ENCODE measurements at places on chromosomes 3 and 15. TPM values are rescaled to one million over a fixed set of nuclear protein-coding genes. Genes with fewer than 3 reads are reported as not detected.

GRCh38 chr3:108509263-108509662 lies 1.1 kb downstream of the MYH15 start:
- DNase-seq = no peak

- DNase-seq = no peak
Observed at GRCh38 chr3:58622436-58622835, 44.1 kb downstream of the FAM3D start.

DNA sequence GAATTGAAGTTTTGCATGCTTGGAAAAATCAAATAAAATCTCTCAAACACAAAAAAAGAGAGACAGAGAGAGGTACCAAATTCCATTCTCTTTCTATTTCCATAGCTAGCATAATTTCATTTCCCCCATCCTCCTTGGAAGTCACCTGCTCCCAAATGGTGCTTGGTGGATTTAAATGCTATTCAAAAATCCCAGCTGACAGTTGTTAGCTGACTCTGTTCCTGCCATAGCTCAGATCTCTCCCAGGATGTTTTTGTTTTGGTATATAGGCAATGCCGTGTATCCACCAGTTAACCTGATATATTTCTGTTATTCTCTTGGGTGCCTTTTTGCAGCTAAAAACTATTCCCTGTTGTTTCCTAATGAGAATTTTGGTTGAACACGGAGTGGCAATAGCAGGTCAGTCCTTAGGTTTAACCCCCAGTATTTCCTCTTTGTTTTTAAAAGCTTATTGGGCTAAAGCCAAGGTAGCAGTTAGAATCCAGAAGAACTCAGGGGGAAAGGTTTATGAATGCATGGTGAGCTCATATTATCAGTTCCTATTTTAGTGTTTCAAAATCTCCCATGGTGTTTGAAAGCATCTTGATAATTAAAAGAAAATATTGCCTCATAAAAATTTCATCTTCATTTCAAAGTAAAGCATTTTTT lies 240.0 kb upstream of the GBE1 start:
- DNase-seq = no peak

- DNase-seq = no peak
Observed at GRCh38 chr3:55902221-55902900, 415.3 kb upstream of the WNT5A start.

- no peak for DNase-seq
Observed at GRCh38 chr15:68816158-68816557, 4.5 kb downstream of the ANP32A start.

- no peak for DNase-seq
Observed at GRCh38 chr3:61884794-61885193, 323.4 kb downstream of the PTPRG start.

DNA sequence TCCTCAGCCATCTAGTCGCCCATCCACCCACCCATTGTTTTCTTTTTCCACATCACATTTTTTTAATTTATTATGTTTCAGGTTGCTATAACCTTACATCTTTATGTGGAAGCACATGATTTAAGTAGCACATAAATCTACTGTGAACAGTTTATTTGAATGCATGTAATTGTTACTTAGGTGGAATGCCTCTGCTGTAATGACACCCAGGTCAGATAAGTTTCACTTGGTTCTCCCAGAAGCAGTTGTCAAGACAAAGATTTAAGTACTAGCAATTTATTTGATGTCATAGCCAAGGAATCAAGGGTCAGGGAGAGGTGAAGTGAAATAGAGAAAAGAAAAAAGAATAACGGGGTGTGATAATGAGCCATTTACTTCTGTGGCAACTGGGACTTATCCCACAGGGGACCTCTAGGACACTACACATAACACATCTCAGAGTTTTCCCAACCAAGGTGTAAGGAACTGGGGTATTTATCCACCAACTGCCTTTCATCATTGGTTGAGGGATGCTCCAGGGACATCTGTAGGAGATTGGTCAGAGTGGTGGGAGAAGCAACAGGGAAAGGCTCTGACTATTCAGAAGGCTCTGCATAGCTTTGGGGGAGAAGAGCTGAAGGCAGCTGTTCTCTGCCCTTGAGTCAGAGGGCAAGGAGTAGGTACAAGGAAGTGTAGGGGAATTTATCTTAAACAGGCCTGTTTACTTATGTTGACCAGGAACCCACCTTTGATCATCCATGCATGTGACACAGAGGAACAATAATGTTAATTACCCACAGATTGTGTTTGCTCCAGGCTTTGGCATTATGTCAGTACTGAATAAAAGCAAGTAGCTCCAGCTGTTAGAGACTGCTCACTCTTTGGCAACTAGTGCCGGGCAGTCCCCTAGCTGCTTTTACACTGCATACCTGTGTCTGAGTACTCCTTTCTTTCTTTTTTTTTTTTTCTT lies 94.8 kb downstream of the CD200R1L start:
- no peak for DNase-seq

DNA sequence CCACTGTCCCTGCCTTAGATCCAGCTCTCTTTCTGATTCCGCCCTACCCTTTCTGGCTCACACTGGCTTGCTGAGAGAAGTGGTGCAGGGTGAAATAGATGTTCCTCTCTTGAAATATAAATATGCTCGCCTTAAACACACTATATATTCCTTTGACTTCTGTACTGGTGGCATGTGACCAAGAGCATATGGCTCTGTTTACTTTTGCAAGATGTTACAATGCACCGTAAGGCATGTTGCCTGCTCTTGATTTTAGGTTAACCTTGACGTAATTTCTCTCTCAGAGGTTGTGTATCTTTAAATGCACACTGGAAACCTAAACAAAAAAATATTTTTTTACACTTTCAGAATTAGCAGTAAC lies 749 bp downstream of the RSRC1 start:
- no peak for DNase-seq

GRCh38 chr3:160829486-160830009 lies 73.5 kb downstream of the PPM1L start:
- no peak for DNase-seq

GRCh38 chr3:106421909-106422308 lies 553.1 kb upstream of the CBLB start:
- no peak for DNase-seq

GRCh38 chr3:107661447-107662123 lies 138.8 kb downstream of the BBX start:
- no peak for DNase-seq

DNA sequence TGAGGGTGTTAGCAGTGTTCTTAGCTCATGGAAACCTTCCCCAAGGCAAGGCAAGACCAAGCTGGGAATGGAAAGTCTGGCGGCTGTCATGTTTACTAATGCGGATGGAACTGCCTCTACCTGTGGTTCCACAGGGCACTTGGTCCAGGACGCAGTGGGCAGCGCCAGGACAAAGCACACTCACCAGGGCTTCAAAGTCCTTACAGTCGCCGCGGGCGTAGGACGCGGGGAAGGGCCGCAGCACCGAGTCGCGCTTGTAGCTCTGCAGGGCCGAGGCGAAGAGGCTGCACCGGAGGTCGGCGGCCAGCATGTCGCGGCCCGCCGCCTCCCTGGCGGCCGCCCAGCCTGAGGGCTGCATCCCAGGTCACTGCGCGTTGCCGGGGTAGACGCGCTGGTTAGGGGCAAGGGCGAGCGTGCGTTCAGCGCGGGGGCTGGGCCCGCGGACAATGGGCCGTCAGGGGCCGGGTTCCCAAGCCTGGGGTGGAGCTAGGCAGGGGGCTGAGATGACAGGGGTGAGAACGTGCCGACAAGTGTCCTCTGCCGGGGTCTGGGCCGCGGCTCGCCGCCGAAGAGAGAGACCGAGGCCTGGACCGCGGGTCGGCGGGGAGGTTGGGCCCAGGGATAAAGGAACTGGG lies 497 bp downstream of the PARP16 start:
- no peak for DNase-seq

GRCh38 chr3:179726075-179726699 lies 73.3 kb downstream of the USP13 start:
- DNase-seq = no peak

- no peak for DNase-seq
Observed at GRCh38 chr3:175018946-175019727, 160.0 kb downstream of the NAALADL2 start.

GRCh38 chr3:134772591-134772990 lies 22.5 kb upstream of the EPHB1 start:
- no peak for DNase-seq

DNA sequence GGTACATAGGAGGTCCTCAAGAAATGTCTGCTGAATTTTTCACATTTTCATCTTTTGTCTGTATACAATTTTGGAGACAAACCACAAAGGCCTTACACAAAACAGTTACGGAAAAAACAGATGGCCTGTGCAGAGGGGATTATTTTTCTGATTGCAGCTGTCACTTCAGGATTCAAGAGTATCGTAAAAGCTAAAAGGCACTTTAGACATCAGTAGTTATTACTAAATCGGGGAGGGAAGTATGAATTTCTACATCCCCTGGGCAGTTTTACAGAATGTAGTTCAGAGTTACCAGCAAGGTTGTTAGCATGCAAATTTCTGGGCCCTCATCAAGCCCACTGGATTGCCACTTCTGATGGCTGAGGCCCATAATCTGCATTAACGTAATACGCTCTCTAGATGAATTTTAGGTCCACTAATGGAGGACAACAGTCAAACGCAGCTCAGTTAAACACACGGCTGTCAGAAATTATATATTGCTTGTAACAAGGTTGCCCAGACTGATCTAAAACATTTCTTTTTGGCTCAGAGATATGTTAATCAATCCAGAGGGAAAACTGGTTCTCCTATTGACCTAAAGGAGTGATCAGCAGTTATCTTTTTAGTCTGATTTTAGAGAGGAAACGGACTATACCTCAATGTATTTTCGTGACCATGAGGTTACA lies 1.1 kb downstream of the RIOX2 start:
- no peak for DNase-seq

DNA sequence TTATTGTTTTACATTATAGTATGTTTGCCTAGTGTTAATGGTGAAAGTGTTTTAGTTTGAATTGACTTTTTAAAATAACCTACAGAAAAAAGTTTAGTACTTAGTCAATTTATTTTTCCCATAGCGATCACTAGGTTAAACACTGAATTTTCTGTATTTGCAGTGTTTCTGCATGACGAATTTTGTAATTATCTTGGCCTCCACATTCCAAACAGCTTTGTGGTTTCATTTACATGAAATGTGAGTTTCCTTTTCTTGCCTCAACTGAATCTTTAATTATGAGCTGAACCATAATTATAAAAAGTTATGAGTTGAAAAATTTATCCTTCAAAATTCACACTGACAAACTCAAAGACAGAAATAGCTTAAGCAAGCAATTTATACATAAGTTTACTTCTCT lies 235.5 kb downstream of the CTNNB1 start:
- DNase-seq = no peak

DNA sequence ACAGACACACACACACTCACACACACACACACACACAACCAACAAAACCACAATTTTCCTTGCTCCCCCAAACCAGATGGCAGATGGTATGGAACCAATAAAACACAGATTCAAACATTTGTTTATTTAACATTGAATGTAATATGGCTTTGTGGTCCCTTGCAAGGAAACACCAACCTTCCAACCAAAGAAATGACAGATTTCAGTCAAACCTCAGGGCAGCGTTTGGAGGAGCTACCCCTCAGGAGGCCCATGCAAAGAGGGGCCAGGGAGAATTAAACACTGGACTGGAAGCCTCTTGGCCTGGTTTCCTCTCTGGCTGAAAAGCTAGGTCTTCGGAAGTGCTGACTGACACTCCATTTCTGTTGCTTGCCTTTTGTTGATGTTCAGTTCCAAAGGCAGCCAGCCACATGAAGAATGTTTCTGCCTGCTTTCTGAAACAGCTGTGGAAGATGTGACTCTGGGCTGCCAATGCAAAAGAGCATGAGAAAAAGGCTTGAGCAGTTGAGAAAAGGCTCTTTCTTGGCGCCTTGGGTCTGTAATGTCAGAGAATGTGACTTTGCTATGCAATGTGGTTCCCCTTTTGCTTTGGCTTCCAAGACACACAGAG lies 296.1 kb downstream of the RPLP1 start:
- DNase-seq = no peak

GRCh38 chr15:72065801-72066200 lies 52.1 kb downstream of the MYO9A start:
- DNase-seq = no peak

GRCh38 chr3:111321786-111322185 lies 220.2 kb upstream of the CD96 start:
- DNase-seq = no peak

DNA sequence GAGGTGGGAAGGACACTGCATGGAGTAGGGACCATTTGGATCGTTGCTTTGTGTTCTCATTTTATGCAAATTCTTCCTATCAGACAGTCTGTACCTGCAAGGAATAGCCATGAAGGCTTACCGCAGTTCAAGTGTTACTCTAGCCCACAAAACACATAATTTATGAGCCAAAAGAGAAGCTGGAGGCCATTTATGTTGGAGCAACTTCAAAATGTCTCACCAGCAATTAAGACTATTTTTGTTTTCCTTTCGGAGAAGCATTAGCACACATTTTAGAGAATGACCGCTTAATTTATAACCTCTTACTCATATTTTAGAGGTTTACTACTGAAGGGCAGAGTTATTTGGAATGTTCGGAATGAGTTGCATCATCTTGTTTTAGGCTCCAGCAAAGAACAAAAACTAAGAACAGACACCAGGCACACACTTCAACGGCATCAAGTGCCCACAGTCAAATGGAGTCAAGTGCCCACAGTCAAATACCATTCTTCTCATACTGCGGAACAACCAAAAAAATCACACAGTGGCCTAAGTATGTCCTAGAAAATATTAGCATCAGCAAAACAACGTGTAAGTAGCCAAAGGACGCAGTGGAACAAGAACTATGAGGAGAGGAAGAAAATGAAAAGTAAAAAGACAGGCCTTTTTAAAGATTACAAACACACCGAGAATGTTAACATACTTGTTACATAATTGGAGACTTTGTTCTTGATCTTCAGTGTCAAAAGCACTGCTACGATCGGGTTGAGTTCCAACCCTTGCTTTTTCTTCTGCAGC lies 17.5 kb upstream of the GOLGA8J start:
- no peak for DNase-seq

DNA sequence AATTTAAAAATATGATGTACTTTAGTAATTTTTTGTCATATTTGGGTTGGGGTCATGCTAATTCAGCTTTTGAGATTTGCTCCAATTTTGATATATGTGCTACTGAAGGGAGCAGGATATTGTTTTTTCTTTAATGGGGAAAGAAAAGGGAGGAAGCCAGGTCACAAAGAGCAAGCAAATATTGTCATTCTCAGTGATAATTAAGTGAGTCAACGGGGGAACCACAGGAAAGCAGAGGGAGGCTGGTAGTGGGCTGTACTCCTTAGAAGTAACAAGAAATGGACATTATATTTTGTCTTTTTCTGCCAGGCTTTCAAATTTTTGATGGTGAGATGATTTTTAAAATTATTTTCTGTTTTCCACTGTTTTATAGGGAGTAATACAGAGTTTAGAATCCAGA lies 45.6 kb upstream of the NMD3 start:
- DNase-seq = no peak

Gene AP3B2
- 0.30 TPM for polyA plus RNA-seq

Gene WNT7A
- polyA plus RNA-seq = not detected

Gene SRP14
- polyA plus RNA-seq = 786 TPM

Gene HGD
- 0.81 TPM for polyA plus RNA-seq

Gene UACA
- polyA plus RNA-seq = 14.9 TPM

Gene MYH15
- polyA plus RNA-seq = 0.05 TPM

Gene AEN
- 28.2 TPM for polyA plus RNA-seq

Measured in naive B cell (primary cell).